ENCODE measurements at places on chromosomes 1 and 21.

- peak; percentile 69 for DNase-seq
Observed at GRCh38 chr1:31154632-31155215, 85.0 kb downstream of the NKAIN1 start.

DNA sequence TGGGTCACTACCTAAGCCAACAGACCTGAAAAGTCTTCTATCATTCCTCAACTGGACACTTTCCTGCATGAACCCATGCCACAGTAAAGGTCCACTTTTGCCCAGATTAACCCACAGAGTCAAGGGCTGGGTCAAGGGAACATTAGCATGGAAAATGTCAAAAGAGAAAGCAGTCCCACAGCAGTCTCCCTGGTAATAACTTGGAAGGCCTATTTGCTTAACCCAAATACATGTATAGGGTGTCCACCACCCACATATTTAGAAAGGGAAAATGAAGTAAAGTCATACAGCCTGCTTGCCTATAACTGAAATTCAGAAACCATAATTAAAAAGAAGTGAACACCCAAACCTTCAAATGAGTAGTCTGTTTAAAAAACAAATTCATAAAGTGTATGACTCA, 16.1 kb upstream of the HSD3B1 start:
- DNase-seq: no peak

- no peak for DNase-seq
Observed at GRCh38 chr1:203049576-203050180, 23.4 kb downstream of the PPFIA4 start.

DNA sequence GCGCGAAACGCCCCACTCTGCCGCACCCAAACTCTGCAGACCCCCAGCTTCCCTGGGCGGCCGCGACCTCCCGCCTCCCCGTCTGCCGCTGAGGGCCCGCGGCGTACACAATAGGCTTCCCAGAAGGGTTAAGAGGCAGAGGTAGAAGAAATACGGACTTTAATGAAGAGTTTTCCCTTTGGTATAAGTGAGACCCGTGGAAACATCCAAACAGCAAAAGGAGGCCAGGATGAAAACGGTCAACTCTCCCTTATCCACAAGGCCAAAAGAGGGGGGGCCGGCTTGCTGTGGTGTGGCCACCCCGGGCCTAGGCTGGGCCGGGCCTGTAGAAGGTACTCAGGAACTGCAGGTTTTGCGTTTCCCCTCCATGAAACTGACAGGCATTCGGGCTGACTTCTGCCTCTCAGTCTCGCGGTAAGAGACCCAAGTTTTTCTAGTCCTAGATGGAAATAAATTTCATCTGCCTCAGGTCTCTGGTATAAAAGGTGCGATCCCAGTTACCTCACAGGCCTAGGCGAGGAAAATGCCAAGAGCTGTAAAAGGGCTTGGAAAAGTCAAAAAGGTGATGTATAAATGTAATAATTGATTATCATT, 671 bp upstream of the PYGO2 start:
- DNase-seq: peak; percentile 37

GRCh38 chr1:182404781-182405180, 4.3 kb upstream of the TEDDM1 start:
- DNase-seq: no peak

GRCh38 chr1:11664336-11665065, 501 bp downstream of the FBXO6 start:
- peak; percentile 69 for DNase-seq

- no peak for DNase-seq
Observed at GRCh38 chr1:78892260-78892840, 114.2 kb downstream of the ADGRL4 start.

DNA sequence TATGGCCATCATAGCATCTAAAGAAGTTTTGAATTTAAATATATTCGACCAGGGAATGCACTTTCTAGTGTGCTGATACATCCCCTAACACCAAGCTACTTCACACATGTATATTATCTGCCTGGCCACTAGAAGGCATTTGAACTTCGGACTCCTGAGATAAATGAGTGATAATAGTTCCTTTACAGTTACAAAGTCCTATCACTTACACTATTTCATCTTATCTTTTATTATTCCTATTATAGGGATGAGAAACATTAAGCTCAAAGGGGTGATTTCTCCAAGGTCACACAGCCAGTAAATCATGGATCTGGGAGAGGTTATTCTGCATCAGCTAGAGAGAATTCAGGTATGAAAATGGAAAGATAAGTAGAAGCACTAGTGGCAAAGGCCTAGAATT, 40.3 kb downstream of the GPATCH2 start:
- DNase-seq: no peak

GRCh38 chr21:31162827-31163226, 124.6 kb upstream of the KRTAP19-8 start:
- DNase-seq: no peak

- no peak for DNase-seq
Observed at GRCh38 chr1:118821801-118822200, 166.3 kb downstream of the TBX15 start.

GRCh38 chr1:210234329-210234757, 1.7 kb downstream of the SERTAD4 start:
- DNase-seq: no peak

DNA sequence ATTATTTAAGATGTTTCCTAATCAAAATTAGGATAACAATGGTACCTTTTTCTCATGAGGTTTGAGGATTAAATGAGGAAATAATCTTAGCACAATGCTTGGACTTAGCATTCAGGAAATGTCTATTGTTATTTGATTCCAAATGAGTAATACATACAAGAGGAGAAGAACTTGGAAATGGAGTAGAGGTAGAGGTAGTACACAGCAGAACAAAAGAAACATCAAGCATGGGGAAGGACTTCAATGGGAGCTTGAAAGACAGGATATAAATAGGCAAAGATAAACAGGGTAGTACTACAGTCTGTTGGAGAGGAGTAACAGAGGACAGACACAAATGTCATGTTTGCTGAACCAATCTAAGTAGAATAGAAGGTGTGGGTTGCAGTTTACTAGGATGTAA, 59.5 kb upstream of the RGS2 start:
- DNase-seq: no peak

- no peak for DNase-seq
Observed at GRCh38 chr1:63277195-63278192, 44.9 kb upstream of the FOXD3 start.

DNA sequence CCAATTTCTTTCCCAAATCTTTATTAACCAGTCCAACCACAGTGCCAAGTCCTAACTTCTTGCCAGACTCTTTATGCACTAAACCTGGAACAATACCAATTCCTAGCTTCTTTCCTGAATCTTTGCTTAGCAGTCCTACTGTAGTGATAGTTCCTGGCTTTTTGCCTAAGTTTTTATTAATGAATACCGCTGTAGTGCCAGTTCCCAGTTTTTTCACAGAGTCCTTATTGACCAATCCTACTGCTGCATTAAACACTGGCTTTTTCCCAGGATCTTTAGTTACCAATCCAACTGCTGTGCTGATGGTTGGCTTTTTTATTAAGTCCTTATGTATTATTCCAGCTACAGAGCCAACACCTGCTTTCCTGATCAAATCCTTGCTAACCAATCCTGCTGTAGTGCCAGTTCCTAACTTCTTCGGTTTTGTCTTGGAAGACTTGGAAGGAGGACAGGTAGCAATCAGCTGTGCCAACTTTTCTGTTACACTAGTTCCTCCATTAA, 80.8 kb downstream of the ASH1L start:
- DNase-seq: no peak

- peak; percentile 86 for DNase-seq
Observed at GRCh38 chr1:166489670-166490436, 323.1 kb upstream of the FAM78B start.

GRCh38 chr1:223712194-223712849, at the start of gene CAPN2:
Gene CAPN2 (plus strand): TSS chr1:223712539. CDS start chr1:223712641, 102 bp downstream.
- peak; percentile 64 for DNase-seq

- no peak for DNase-seq
Observed at GRCh38 chr1:188237573-188238348, 1409.0 kb downstream of the PLA2G4A start.

DNA sequence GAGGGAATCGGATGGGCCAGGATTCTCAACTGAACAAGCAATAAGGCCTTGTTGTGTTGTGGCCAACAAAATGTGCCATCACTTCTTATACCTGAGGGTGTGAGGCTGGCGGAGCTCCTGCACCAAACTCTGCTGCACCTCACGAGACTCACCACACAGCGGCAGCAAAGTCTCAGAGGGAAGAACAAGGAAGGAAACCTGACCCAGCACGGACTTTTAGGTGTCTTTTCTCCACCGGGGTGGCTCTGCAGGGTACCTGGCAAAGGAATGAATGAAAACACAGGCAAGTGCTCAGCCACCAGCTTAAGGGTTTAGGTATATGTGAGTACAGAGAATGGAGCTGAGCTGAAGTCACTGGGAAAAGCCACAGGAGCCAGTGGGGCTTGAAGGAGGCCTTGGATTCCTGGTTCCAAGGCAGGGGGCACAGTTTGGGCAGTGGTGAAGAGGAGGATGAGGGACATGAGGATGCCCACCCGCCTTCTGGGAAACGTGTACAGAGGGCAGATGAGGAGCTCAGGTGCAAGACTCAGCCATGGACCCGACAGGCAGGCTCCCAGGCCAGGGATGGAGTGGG, 31.1 kb upstream of the HSD3B1 start:
- no peak for DNase-seq

DNA sequence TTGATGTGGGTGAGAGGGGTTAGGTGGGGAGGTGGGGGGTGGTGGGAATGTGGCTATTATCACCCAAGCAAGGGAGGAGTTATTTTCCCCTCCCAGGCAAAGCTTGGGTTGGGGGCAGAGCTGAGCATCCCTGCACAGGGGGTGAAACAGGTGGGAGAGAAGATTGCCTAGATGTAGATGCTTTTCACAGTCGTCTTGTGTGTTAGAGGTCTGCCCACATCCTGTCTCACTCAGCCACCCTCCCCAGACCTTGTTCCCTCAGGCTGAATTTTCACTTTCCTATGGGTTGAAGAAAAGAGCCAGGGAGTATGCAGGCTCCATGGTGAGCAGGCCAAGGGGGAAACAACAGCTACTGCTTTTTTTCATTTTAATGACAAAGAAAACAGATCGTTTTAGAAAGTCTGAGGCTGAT, 223.5 kb downstream of the KIF26B start:
- no peak for DNase-seq

- no peak for DNase-seq
Observed at GRCh38 chr1:225485226-225485625, 57.4 kb upstream of the LBR start.

GRCh38 chr21:25913479-25913878, 178.7 kb downstream of the GABPA start:
- DNase-seq: no peak

DNA sequence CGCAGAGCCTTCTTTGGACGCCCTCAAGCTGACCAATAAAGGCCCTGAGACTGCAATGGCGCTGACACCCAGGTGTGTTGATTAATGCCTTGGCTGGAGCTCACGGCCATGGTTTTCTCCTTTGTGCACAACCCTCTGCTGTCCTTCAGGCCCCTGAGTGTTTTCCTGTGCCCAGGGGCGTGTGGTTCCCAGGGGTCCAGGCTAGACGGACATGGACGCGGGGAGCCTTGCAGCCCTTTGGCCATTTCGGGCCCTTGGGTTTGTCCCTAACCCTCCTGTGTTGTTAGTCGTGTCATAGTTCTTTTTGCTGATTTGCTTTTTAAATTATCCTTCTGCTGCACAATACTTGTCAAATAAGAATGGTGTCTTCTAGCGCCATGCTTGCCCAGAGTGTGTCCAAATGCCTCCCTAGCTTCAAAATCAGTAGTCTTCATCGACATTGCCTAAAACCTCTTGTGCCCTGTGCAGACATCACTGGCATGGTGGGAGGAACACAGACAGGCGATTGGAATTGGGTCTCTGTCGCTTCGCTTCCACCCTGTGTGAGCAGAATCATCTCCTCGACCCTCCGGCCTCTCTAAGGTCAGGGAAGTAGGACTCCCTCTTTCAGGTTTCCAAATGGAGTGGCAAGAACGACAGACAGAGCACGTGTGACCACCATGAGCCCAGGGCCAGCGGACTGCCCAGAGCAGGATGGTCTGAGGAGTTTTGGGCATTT, 1.9 kb downstream of the KRTAP10-4 start:
- DNase-seq: no peak

GRCh38 chr1:51927029-51927428, 48.5 kb upstream of the NRDC start:
- DNase-seq: no peak

DNA sequence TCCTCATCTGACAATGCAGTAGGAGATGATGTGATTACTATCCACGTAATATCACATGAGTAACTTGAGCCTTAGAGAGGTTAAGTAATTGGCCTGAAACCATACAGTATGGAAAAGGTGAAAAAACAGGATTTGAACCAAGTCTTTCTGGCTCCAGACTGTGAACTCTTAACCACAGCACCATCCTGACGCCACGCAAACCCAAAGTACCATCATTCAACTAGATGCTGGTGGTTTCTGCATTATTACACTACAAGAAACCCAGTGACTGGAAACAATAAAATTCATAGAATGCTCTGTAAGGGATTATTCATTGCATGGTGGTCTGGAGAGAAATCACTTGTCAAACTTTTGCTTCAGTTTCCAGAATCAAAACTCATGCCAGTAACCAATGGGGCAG, 90.7 kb downstream of the MAB21L3 start:
- no peak for DNase-seq

GRCh38 chr1:181180407-181181031, 92.0 kb downstream of the IER5 start:
- DNase-seq: no peak

DNA sequence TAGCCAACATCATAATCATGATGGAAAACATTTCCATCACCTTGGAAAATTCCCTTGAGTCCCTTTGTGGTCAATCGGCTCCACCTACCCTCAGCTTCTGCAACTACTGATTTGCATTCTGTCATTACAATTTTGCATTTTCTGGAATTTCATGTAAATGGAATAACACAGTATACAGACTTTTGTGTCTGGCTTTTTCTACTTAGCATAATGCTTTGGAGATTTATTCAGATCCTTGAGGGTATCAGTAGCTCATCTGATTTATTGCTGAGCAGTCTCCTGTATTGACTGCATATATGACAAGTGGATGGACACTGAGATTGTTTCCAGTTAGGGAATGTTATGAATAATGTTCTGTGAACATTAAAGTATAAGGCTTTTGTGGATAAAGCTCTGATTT, 358.3 kb downstream of the USP25 start:
- DNase-seq: no peak

DNA sequence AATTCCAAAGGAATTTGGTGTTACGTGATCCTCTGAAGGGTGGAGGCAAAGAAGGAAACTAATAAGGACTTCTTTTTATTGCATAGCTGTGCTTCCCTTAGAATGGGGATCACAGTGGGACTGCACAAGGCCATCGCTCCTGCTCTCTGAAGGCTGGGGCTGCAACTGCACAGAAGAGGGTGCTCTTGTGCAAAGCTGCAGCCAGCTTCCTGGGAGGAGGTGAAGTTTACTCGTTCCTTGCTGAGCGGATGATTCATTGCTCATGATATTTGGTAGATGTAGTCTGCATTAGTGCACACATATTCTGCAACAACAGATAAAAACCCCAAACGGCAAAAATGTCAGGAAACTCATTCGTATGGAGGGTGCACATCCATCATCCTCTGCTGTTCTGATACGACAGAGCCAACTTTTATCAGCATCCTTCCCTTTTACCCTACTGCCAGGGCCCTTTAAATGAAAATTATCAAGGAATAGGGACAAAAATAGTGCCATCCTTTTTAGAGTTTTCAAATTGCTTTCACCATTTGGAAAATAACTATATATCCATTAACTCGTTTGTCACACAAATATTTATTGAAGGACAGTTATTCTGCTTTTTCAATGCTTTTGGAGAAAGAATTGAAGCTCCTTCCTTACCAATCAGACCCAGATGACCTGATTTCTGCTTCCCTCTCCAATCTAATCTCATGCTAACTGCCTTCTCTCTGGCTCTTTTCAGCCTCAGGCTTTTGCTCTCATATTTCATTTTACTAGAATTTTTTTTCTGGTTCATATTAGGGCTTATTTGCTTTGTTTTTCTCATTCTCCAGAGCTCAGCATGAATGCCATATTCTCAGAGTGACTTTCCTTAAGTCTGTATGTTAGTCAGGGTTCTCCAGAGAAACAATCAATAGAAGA, 263.6 kb downstream of the DUSP10 start:
- peak; percentile 50 for DNase-seq
